ENCODE measurements at places on chromosomes 3 and 15.

DNA sequence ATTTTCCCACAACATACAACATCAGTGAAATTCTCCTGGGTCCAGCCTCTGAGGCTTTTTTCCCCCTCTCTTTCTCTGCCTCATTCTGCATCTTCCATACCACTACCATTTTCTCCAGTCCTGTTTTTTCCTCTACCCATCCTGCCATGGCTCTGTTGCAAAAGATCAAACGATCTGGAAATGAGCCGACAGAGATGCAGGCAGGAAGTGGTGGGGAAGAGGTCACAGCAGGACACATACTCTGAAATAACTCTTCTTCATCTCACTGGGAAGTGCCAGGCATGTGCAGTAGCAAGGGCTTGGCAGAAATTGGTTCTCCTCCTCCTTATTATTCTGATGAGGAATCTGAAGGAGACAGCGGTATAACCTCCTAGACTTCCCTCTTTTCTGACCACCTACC is 114.3 kb downstream of the CORO2B start:
- DNase-seq, result no peak

GRCh38 chr3:116139641-116140040 is 305.6 kb downstream of the LSAMP start:
- DNase-seq, result no peak

GRCh38 chr15:76345880-76346668 is 9.5 kb downstream of the ISL2 start:
- DNase-seq, result no peak

DNA sequence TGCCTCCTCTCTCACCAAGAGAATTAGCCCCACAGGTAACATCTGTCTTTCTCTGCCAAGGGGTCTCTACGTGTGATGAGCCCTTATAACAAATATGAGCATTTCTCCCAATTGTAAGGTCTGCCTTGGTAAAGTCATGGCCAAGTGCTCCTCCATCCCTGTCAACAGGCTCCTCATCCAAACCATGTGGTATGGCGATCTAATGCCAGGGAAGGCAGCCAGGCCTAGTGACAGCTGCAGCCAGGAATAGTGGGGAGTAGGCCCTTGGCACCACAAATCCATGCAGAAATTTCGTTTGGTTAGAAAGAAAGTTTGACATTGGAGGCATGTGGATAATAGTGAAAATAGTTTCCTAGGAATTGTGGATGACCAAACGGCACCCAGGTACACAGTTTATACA is 4.7 kb upstream of the LRTM1 start:
- DNase-seq, result no peak

GRCh38 chr3:63565220-63565619 is 87.3 kb upstream of the SNTN start:
- DNase-seq, result no peak

- DNase-seq, result no peak
Observed at GRCh38 chr15:31159837-31160236, 58.3 kb upstream of the TRPM1 start.

DNA sequence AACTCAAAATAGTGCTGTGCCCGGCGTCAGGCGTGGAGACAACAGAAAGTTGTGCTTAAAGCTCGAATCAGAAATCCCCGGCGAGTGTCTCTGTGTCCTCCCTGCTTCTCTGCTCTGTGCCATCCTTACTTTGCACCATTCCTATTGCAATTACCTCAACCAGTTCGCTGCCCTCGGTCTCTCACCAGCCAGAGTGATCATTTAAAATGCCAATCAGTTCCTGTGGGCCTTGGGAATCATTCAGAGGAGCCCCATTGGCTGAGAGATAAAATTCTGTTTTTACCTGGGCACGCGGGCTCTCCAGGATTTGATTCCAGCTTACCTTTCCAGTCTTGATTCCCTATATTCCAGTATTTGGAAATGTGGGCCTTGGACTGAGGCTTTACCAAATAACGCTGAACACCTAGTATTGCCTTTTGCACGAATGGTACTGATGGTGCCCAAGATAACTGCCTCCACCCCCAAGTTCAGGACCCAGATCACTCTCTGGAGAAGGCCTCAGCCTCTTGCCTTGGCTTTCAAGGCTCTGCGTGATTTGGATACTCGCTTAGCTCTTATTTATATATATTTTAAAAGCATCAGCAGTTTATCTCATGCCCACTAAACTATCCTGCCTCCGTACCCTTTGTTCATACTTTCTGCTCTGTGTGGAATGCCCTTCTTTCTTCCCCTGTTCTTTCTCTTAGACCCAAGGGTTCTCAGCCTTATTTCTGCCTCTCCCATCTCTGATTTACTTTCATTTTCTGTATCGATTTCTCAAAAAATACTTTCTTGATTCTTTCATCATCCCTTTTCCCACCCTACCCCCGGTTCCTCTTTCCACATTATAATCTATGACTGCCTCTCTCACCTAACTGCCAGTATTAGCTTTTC is 863 bp downstream of the PSMA4 start:
- no peak for DNase-seq

GRCh38 chr3:193842832-193843473 is 249.9 kb downstream of the OPA1 start:
- DNase-seq, result no peak

- DNase-seq, result no peak
Observed at GRCh38 chr15:81304226-81304625, 19.7 kb downstream of the STARD5 start.

DNA sequence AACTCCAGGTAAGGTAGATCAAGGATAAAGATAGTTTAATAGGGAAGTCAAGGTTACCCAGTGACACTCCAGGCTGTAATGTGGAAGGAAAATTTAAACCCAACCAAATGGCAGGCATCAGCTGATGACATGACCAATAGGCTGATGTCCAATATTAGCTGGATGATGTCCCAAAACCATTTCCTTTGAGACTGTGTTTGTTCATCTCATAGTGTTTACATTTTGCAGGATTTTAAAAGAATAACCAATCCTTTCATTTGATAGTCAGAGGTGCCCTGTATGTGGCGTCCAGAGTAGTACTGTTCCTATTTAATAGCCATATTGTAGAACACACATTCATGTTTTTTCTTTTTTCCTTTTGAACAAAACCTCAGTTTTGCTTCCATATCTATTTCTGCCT is 23.3 kb upstream of the TMEM158 start:
- DNase-seq, result no peak

DNA sequence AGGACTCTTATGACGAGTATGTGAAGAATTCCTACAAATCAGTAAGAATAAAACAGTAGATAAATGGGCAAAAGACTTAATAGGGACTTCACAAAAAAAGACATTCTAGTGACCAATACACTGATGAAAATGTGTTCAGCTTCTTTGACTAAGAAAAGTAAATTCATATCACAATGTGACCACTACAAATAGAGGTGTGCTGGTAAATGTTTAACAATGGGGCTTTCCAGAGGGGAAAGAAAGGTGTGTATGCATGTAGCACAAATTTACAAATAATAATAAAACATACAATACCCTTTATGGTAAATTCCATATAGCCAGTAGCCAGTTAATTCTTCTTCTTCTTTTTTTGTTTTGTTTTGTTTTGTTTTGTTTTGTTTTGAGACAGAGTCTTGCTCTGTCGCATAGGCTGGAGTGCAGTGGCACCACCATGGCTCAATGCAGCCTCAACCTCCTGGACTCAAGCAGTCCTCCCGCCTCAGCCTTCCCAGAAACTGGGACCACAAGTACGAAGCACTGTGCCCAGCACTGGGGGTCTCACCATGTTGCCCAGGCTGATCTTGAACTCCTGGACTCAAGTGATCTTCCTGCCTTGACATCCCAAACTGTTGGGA is 17.5 kb upstream of the NMD3 start:
- no peak for DNase-seq

- DNase-seq, result no peak
Observed at GRCh38 chr3:174937478-174937877, 78.3 kb downstream of the NAALADL2 start.

GRCh38 chr3:130627143-130627855 is 110.3 kb downstream of the COL6A6 start:
- no peak for DNase-seq

GRCh38 chr15:59224474-59224873 is 17.8 kb downstream of the LDHAL6B start:
- DNase-seq, result no peak

- no peak for DNase-seq
Observed at GRCh38 chr3:85584779-85585356, 626.1 kb downstream of the CADM2 start.

DNA sequence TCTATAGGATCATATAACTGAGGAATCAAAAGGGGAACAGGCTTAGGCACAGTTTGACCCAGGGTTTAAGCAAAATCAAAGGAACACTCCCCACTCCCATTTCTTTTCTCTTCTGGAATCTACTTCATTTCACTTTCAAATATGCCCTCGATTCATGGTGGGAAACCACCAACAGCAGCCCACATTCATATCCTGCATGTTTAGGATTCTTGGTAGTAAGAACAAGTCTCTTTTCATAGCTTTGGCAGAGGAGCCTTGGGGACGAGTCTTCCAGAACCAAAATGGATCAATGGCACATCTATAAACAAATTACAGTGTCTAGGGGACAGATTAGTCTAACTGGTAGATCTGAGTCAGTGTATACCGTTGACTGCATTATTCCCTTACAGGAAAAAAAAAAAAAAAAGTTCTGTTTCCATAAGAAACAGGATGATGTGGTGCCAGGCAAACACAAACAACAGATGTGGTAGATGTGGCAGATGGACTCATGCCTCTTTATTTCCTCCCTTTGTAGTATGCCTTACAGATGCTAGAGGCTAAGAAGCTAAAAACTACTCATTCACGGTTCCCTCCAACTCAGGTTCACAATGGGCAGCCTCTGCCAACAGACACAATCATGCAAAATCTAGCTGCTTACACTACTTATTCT is 578.3 kb upstream of the ADAMTS9 start:
- no peak for DNase-seq

- no peak for DNase-seq
Observed at GRCh38 chr3:107132674-107133073, 244.6 kb upstream of the CCDC54 start.

- DNase-seq, result no peak
Observed at GRCh38 chr3:169744366-169745054, 20.4 kb downstream of the TERC start.

- DNase-seq, result no peak
Observed at GRCh38 chr15:85044251-85044853, 62.7 kb downstream of the PDE8A start.

DNA sequence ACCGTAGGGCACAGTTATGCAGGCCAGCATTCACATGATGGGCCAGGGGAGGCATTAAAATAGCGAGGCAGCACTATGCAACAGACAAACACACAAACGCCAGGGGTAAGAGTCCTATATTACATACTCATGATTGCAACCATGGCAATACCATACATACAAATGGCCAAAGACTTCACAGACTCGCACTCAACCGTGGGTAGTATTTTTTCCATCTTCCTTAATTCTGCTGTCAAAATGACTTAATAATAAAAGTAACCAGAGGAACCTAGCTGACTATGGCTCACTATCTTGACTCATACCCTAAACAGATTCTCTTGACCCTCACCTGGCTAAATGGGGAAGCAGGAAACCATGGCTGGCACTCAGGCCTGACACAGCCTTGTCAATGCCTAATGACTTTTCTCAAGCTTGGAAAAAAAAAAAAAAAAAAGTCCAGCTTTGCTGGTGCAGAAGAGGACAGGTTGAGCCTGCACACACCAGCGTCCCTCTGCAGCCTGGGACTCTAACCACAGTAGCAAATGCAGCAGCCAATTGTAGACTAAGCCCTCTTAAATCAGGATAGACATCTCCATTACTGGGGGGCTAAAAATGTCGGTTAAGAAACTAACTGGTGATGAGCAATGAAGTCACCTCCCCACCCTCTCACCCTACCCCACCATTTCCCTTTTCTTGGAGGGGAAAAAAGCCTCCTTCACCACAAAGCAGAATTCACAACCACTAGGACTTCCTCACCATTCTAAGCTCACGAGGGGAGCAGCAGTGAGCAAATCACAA is 23.1 kb downstream of the CCDC12 start:
- DNase-seq, result no peak

DNA sequence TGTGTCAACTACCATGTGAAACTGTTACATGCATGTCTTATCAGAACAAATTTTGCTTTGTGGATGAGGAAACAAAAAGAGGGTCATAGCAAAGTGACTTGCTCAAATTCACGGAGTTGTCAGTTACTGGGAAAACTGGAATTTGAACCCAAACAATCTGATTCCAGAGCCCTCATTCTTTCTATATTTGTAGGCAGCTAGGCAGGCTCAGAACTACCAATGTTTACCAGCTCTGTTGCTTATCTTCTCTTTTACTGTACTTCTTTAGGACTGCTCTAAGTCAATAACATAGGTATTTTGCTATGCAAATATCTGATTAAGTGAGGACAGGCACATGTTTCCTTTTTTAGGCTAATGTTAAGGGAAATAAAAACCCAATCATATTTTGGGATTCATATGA is 450.5 kb downstream of the ZPLD1 start:
- no peak for DNase-seq

- no peak for DNase-seq
Observed at GRCh38 chr3:152071924-152072323, 196.8 kb upstream of the MBNL1 start.

- no peak for DNase-seq
Observed at GRCh38 chr3:196273655-196274054, 13.9 kb downstream of the PCYT1A start.

DNA sequence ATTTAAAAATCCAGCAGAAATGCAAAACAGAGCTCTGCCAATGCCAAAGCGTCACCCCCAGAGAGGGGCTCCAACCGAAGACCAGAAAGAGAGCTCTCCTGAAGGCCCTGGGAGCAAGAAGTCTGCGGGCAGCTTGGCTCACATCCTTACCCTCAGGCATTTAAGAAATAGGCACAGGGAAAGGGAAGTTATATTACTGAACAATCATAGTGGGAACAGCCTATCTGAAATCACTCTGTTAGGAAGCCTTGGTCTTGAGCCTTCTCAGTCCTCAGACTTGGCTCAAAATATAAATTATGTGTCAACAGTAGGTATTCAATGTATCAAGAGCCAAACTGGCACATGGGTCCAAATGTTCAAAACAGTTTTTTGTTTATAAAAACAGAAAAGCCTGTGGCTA is 10.3 kb upstream of the PPARG start:
- DNase-seq, result no peak

Data from ascending aorta (tissue), 2 donors.